Stimulated activated CD4-positive, alpha-beta T cell treated with anti-CD3 and anti-CD28 coated beads, Interleukin-1b, Interleukin-23, amount 100 ng/mL, for 1 hour (primary cell): ENCODE measurements at places on chromosomes 12 and 14.

GRCh38 chr12:110170535-110171185, 46.5 kb downstream of the IFT81 start:
- no peak for DNase-seq

GRCh38 chr12:39431797-39432196, 11.1 kb downstream of the KIF21A start:
- DNase-seq, result no peak

- no peak for DNase-seq
These were observed 505 bp upstream of the DENND5B start for GRCh38 chr12:31591380-31591901.

DNA sequence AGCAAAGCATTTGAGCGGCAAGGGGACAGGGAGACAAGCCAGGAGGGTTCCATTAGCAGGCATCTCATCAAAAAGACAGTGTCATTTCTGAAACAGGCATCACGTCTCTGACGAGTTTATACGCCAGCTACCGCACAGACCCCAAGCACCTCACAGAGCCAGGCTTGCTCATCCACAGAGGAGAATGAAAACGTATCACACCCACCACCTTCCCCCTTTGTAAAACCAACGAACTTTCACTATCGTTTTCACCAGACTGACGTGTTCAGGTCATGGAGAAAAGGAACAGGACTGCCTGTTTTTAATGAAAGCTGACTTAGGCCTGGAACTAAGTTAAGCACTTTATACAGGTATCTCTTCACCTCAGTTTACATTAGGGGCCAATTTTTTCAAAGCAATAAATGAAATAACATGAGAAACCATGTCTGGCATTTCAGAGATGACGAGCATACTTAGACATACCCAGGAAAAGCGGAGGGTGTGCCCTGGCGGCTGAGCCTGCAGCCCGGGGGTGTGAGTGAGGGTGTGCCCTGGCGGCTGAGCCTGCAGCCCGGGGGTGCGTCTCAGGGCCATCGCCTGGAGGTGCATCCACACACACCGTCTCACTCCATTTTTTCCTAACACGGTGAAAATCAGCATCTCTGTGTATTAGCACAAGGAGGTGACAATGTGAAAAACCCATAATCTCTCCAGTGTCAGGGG, 41.9 kb downstream of the STX2 start:
- no peak for DNase-seq

- DNase-seq, result no peak
These were observed 23.6 kb downstream of the PGAM5 start for GRCh38 chr12:132734206-132734605.

DNA sequence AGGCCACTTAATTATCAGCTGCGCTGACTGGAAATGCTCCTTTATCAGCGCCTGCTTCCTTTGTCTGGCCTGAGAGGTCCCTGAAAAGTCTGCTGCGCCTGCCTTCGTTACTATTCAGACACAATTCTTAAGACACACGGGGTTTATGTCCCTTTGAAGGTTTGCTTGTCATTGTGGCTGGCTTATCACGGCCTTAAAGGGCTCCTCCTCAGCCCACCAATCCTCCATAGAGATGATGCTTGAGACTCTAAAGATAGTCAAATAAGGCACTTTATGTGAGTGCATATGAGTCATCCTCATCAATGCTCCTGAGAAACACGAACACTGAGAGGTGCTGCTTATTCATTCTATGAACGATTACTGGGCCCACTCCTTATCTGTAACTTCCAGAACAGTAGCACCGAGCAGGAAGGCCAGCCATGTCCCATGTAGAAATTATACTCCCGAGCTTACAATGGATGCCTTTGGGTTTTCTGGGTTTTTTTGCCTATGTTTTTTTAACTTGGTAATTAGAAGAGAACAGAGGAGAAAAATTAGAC, 1268.2 kb upstream of the TMEM132C start:
- no peak for DNase-seq

DNA sequence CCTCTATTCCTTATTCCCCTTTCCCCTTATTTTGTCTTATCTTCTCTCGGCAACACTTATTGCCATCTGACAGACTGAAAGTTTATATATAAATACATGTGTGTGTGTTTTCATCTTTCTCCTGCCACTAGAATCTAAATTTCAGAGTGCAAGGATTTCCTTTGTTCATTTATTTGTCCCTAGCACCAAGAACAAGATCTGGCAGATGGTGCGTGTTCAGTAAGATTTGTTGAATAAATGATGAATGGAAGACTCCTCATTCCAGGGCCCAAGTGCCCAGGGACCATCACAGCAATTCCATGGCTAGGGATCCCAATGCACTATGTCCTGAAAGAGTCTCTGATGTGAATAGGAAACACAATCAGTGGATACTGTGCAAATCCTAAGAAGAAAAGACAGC, 97.9 kb upstream of the EEA1 start:
- DNase-seq, result no peak

DNA sequence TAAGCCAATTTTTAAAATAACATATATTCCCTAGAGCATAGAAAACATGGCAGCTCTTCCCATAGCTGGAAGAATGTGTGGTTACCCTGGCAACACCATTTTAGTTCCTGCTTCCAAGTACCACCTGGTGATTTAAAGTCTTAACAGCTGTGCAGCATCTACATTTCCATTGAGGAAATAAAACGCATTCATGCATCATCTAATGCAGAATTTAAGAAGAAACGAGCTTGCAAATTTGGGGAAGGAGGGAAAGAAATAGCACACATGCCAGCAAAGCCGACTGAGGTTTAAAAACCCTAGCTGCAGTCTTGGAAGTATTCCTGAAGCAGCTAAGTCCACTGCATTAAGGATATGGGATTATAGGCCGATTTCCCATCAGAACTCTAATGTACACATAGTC, 22.8 kb upstream of the SLC38A2 start:
- no peak for DNase-seq

DNA sequence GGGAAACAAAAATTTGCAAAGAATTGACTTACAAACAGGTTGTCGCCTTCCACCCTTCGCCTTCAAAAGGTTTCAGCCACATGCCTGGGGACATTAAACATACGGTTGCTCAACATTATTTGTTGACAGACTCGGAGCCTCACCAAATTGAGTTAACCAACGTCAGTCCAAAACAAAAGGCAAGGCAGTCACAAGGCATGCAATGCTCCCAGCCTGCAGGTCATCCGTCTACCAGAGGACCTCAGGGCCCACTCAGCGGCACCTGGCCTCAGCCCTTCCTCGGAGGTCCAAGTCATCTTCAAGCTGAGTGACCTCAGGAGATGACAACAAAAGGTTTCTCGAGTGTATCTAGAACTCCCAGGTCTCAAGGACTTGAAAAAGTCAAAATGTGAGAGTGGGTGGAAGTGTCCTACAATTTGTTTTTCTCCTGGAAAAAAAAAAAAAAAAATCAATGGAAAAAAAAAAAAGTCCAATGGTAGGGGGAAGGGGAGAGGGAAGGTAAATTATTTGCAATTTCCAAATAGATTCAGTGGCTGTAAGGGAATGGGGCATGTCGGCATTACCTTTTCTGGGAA, 64.3 kb downstream of the KDM2B start:
- no peak for DNase-seq

DNA sequence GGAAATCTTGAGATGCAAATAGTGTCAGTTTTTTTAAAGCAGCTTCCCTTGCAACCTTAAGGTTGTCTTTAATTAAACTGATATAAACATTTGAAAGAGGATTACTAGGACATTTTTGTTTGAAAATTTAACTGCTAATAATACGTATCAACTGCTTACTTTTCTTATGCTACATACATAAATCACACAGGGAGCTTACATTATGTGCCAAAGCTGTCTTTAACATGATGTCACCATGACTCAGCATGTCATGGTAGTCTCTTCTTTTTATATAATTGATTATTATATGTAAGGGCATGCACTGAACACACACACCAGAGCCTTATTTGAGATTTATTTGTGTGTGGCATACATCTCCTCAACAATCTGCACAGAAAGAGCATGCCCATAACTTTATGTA, 63.0 kb upstream of the PTHLH start:
- DNase-seq, result no peak

DNA sequence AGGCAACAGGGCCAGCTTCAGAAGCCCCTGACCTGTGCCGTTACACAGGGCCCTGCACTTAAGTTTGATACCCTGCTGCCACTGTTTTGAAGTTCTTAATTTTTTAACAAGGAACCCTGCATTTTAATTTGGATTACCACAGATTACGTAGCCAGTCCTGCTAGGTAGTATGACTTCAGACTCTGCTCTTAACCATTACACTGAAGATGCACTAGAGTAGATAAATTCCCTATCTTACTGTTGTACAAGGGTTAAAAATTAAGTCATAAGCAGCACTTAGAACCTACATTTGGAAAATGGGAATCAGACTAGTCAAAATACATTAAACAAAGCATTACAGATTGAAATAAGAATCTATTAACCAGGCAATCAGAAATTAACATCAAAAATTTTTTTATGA, 2.3 kb downstream of the GNPNAT1 start:
- no peak for DNase-seq

GRCh38 chr12:99151744-99152143, 495.8 kb upstream of the GARIN6 start:
- DNase-seq, result no peak

GRCh38 chr12:61939977-61940376, 320.2 kb upstream of the USP15 start:
- no peak for DNase-seq

GRCh38 chr12:39595928-39596327, 23.7 kb downstream of the ABCD2 start:
- DNase-seq, result no peak

- DNase-seq, result no peak
These were observed 55.3 kb downstream of the GALNT16 start for GRCh38 chr14:69315301-69315700.

DNA sequence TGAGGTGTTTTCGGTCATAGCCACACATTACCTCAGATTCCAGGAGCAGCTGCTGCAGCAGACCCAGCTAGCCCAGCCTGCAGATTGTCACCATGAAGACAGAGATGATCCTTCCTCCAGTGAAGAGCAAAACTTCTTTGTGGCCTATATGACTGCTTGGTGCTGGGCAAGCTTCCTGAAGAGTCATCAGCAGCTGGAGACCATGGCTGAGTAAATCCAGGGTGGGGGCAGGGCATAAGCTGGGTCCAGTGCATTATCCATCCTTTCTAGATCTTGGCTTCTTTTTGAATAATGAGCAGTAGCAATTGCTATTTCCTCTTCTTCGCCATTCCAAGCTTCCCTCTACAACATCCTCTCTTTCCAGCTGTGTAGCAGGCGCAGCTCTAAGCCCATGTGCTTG, 373.1 kb upstream of the DDHD1 start:
- no peak for DNase-seq

DNA sequence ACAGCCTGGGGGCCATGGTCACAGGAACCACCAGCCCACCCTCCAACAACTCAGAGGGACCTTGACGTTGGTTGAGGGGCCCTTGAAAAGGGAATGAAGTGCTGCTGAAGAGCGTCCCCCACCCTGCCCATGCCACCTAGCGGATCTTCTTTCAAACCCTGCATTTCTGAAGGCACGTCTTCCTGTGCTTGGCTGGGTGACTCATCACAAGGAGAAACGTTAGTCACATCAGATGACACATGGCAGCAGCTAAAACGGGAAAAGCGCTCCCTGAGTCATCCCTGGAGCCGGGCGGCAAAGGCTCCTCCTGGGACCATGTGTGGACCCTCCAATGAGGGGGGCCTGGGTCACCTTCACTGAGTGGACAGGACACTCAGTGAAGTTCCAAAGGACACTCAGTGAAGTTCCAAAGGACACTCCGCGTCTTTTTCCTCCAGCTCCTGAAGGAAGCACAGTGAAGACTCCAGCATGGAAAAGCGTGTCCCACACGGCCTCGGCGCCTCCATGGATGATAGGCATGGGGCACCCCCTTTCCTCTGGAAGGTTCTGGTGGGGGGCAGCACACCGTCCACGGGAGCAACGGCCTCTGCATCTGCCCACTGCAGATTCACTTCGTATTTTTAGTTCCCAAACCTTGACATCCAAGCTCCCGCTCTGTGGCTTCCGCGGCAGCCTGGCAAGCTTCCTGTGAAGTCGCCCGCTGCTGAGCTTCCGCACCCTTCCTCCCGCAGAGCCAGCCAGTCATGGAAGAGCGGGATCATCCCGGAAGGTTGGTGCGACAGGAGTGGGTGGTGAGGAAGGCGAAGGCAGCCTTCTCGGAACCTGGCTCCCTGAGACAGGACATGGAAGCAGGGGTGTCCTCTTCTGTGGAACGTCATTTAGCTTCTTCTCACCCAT, 383.4 kb downstream of the VRK1 start:
- no peak for DNase-seq

GRCh38 chr14:98593361-98593761, 678.6 kb downstream of the BCL11B start:
- no peak for DNase-seq

- DNase-seq, result no peak
These were observed 98.3 kb upstream of the EVL start for GRCh38 chr14:99966912-99967311.

- DNase-seq, result no peak
These were observed 2.8 kb upstream of the TMEM52B start for GRCh38 chr12:10175846-10176636.

- DNase-seq, result no peak
These were observed 7.4 kb downstream of the RPL6 start for GRCh38 chr12:112401903-112402498.

GRCh38 chr12:45234139-45234865, 18.4 kb downstream of the ANO6 start:
- no peak for DNase-seq

DNA sequence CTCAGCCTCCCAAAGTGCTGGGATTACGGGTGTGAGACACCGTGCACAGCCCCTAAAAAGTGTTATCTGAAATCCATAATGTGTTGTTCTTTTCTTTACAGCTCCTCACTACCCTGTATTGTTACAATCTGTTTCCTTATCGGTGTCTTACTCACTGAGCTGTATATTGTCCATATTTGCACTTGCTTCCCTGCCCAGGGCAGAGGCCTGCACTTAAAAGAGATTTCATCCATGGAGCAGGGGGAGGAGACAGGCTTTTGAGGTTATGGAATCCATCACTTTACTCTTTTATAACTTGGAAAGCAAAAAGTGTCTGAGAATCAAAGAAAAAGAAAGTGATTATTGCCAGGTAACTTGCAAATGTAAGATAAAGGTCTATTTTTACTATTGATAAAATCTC, 251.0 kb downstream of the DIO2 start:
- no peak for DNase-seq

DNA sequence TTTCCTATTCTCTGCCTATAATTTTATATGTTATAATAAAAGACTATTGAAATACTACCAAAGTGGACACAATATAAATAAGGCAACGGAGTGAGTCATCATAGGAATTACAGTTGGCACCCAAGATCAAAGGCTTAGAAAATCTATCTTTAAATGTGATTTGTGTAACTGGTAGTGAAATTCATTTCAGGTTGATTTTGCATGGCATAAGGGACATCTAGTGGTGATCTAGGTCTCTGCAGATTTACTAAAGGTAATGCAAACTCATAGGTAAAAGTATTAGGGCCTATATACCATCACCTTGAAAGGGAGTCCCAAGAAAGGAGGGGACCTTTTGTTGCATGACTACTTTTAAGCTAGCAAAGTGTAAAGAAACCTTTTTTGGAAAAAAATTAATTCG, 527.2 kb downstream of the NRXN3 start:
- no peak for DNase-seq
